Stimulated activated CD4-positive, alpha-beta T cell treated with anti-CD3 and anti-CD28 coated beads, Interleukin-15, amount 100 ng/mL, for 24 hours (primary cell): ENCODE measurements at places on chromosomes 3 and 15.

GRCh38 chr15:68409736-68410370, 22.1 kb downstream of the ITGA11 start:
- DNase-seq = no peak

- no peak for DNase-seq
Observed at GRCh38 chr3:159761369-159761768, 227.3 kb upstream of the IL12A start.

DNA sequence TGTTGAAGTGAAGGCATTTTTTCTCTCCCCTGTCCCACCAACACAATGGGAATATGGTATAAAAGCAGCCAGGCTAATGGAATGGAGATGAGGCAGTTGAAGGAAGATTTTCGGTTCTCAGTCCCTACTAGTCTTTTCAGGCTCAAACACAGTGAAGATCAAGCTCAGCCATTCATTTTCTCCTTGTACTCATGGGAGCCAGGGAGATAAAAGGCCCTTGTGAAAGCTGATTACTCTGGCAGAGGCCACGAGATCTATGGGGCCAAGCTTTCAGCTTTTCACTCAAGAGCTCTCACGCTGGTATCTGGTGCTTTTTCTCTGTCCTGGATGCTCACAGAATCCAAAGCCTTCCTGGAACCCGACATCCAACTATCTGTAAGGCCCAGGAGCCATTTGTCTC, 14.5 kb upstream of the FAN1 start:
- no peak for DNase-seq

DNA sequence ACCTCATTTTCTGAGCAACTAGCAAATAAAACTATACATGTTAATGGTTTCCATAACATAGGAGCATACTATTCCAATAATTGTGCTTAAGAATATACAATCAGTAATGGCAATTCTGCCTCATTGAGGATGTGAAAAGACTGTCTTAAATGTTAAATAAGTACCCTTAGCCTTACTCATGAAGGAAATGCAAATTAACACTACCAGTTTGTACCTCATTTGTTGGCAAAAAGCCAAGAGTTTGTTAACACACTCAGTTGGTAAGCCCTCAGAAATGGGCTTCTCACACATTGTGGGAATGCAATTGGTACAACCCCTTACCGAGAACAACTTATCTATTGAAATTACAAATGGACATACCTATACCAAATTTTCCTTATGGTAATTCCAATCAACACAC, 9.2 kb upstream of the STT3B start:
- DNase-seq = no peak

DNA sequence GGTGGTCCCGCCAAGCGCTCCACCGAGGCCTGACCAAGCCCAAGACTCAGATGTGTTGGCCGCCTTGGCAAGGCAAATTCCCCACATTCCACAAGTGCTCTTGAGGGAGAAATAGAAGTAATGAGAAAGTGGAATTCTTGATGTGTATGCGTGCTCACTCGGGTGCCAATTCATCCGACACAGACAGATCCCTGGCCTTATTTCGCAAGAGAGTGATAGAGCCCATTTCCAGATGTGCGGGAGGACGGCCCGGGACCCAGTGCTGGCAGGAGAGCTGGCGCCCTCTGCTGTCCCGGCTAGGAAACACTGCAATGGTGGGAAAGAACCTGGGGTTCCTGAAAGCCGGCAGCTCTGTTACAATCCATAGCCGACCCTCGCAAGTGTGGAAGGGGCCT, 76.0 kb downstream of the HMG20A start:
- peak; percentile 82 for DNase-seq

- DNase-seq = no peak
Observed at GRCh38 chr3:35528728-35529127, 110.6 kb upstream of the ARPP21 start.

DNA sequence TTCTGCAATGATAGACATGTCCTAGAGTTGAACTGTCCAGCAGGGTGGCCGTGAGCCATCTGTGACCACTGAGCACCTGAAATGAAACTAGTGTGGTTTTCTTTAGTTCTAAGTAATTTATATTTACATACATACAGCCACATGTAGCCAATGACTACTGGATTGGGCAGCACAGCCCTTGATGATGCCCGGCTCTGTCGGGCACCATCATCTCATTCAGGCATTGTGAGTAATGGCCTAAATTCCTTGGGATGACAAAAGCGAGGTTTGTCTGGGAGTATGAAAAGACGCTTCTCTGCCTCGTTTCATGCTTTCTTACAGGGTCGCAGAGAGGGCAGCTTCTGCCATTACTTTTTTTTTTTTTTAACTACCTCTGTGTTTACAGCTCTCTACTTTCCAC, 251.9 kb upstream of the HES1 start:
- DNase-seq = no peak

- DNase-seq = no peak
Observed at GRCh38 chr15:73338058-73338457, 30.7 kb downstream of the HCN4 start.

- no peak for DNase-seq
Observed at GRCh38 chr15:74604983-74605794, 10.4 kb upstream of the CLK3 start.

- no peak for DNase-seq
Observed at GRCh38 chr15:86834115-86834863, 754.6 kb downstream of the AGBL1 start.

DNA sequence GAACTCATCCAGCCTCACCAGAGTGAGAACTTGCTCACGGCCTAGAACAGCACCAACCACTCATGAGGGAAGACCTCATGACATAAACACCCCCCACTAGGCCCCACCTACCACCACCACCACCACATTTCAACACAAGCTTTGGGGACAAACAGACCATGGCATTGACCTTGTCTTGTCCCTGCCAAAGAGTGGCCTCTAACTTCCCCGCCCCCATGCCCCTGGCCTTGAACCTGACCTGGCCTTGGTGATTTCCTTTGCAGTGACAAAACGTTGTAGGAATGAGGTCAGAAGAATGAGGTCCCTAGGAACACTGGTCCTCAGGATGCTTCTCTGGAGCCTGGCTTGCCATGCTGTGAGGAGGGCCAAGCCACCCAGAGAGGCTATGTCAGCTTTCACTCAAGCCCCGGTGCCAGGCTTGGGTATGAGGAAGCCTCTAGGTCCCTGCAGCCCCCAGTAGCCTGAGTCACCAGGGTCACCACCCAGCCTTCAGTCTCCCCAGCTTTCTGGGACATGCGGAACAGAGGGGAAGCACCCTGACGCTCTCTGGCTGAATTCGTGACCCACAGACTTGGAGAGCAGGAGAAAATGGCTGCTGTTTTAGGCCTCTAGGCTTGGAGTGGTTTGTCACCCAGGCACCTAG, 57.9 kb downstream of the TPRA1 start:
- DNase-seq = no peak

GRCh38 chr15:80328496-80328895, 75.7 kb upstream of the ARNT2 start:
- no peak for DNase-seq

- no peak for DNase-seq
Observed at GRCh38 chr15:74289671-74290070, 53.5 kb downstream of the CCDC33 start.

- DNase-seq = no peak
Observed at GRCh38 chr15:37586011-37586583, 348.3 kb upstream of the TMCO5A start.

- no peak for DNase-seq
Observed at GRCh38 chr15:92813485-92813884, 86.6 kb upstream of the CHD2 start.

DNA sequence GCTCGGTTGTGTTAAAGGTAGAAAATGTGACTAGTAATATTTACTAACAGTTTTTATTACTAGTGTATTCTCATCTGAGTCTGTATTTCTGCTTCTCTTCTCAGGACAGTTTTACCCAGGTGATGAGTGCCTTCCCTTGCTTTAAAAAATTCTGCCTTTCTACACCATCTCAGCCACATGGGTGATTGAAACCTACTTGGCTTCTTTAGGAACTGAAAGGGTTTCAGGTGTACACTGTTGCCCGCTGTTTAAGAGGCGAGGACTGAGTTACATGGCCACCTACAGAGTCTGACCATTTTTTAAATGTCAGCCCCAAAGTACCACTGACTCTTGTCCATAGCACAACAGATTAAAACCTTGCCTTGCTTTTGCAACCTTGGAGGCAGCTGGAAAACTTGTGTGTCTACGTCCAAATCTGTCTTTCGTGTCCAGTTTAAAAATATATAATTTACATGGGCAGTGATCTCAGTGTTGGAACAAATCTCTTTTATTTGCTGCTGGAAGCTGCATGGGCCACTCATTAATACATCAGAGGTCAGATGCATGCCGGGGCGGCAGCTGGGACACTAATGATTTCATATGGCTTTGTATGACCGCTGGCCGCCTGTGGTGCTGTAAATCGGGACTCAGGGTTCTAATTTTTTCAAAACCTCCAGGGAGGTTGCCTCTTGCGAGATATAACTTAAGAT, 44.6 kb downstream of the TRIM71 start:
- DNase-seq = no peak

- no peak for DNase-seq
Observed at GRCh38 chr15:35880896-35881295, 334.9 kb upstream of the DPH6 start.

GRCh38 chr3:56909349-56909748, 107.6 kb upstream of the ARHGEF3 start:
- DNase-seq = no peak

DNA sequence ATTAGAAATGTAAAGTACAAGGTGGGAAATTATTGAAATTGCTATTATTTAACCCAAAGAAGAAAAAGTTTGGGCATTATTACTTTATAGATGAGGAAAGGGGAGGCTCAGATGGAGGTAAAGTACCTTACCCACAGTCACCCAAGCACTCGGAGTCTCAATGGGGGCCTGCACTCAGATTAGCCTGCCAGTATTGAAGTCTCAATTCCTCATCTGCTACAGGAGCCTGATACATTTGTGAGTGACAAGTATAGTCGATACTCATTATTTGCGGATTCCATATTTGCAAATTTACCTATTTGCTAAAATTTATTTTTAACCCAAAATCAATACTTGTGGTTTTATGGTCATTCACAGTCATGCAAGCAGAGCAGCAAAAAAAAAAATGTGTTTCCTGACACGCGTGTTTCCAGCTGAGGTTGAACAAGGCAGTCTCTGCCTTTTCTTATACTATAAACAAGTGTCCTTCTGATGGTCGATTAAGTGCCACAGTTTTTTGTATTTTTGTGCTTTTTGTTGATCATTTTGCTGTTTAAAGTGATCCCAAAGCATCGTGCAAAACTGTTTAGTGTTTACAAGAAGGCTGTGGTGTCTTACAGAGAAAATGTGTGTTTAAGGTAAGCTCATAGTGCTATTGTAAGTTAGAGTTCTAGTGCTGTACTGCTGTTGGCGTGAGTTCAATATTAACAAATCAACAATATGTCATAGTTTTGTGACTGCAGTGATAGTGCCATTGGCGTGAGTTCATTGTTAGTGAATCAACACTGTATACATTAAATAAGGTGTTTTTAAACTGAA, 48.0 kb downstream of the ARHGEF26 start:
- DNase-seq = no peak

DNA sequence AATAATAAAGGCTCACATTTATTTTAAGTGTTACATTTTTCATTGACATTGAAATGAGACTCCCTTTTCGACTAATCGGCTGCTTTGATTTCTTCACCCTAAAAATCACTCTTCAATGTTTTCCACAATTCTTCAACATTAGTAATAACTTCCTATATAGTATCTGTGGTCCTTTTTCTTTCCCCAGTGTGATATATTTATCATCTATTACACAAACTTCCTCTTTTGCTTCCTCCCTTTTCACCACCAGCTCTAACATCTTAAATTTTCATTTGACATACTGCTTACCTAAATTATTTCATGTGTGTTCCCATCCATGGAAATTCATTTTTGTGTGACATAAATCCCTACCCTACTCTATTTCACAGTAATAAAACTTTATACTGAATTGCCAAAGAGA, 244.4 kb downstream of the TIGIT start:
- DNase-seq = no peak

DNA sequence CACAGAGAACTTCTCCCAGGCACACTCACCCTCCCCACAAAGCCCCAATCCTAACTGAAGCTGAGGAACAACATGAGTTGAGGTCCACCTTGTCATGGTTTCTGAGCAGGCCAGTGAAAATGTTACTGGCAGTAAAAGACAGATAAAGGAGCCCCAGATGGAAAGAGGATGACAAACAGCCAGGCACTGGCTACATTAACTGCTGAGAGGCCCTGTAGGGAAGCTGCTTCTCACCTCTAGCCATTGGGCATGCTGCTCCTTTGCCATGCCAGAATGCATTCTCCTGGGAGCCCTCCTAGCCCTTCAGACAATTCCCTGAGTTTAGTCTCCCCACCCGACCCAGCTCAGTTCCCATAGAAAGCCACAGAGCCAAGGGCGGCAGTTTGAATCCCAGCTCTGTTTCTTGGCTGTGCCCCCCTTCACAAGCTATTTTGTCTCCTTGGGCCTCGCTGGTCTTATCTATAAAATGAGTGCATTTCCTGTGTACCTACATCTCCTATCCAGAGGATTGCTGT, 60.5 kb downstream of the LMCD1 start:
- DNase-seq = no peak

DNA sequence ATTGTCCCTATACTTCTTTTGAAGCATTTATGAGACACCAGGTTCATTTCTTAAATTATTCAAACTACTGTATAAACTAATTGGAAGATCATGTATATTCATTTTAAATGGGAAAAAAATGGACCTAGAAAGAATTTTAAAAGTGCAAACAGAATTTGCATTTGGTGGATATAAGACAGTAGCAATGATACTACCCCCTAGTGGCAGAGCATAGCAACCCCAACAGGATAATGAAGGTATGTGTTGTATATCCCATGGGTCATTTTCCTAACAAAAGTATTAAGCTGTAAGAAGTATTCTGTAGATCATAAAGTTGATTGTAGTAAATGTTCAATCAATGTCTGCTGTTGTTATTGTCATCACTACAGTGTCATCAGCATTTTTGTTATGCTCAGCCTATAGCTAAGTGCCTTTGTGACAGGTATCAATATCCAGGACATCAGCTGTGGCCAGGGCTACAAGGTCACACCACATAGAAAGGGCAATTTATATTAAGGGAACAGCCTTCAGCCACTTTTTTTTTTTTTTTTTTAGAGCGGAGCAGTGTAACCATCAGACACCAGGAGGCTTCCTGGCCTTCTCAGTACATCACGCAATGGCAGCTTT, 175.8 kb downstream of the FOXB1 start:
- peak; percentile 34 for DNase-seq

DNA sequence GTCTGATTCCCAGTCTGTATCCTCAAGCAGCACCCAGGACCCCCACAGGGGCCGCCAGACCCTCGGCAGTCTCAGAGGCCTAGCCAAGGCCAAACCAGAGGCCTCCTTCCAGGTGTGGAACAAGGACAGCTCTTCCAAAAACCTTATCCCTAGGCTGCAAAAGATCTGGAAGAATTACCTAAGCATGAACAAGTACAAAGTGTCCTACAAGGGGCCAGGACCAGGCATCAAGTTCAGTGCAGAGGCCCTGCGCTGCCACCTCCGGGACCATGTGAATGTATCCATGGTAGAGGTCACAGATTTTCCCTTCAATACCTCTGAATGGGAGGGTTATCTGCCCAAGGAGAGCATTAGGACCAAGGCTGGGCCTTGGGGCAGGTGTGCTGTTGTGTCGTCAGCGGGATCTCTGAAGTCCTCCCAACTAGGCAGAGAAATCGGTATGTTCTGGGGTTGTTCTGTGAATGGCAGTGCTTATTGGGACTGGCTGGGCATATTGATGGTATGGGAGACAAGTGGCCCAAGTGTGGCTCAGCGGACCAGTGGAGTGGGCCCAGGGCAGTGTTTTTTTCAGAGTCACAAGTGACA, 96.3 kb downstream of the RPL39L start:
- DNase-seq = no peak
